ENCODE measurements at places on chromosomes 7 and 10.
A peak's percentile ranks its signal among the peaks of the same experiment; 100 is the strongest.

DNA sequence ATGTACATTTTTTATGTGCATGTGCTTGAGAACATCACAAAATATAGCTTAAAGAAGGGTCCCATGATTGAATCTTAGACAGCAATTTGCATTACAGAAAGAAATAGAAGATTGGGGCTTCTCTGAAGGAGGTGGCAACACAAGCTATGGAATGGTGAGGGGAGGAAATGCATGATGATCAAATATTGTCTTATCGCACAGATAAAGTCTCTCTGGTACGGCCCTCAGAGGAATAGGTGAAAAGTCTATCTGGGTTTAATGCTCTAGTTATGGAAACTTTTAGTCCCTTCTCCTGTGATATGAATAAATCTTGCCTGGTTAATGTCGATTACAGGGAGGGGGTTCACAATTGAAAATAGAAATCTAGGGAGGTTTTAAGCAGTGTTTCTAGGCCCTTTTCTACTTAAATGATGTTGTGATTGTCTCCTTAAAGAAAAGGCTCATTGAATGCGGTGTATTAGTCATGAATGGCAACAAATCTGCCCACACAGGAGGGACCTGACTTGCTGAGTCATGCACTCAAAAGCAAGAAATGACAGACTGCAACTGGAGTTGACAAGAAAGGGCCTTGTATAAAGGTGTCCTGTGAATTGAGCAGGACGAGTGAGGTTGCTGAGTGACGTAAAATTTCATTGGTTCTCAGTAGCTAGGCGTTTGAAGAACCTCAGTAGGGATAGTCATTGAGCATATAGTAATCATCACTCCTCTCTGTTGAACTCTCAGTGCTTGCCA lies 133.4 kb upstream of the CSTF2T start:
- DNase-seq: peak; percentile 71

GRCh38 chr7:52799817-52800216 lies 235.6 kb upstream of the POM121L12 start:
- DNase-seq: no peak

GRCh38 chr10:77890097-77890496 lies 36.5 kb downstream of the DLG5 start:
- no peak for DNase-seq

GRCh38 chr10:24313283-24313682 lies 104.3 kb downstream of the KIAA1217 start:
- DNase-seq: no peak

GRCh38 chr10:118720685-118721538 lies 33.9 kb downstream of the CACUL1 start:
- DNase-seq: peak; percentile 46

DNA sequence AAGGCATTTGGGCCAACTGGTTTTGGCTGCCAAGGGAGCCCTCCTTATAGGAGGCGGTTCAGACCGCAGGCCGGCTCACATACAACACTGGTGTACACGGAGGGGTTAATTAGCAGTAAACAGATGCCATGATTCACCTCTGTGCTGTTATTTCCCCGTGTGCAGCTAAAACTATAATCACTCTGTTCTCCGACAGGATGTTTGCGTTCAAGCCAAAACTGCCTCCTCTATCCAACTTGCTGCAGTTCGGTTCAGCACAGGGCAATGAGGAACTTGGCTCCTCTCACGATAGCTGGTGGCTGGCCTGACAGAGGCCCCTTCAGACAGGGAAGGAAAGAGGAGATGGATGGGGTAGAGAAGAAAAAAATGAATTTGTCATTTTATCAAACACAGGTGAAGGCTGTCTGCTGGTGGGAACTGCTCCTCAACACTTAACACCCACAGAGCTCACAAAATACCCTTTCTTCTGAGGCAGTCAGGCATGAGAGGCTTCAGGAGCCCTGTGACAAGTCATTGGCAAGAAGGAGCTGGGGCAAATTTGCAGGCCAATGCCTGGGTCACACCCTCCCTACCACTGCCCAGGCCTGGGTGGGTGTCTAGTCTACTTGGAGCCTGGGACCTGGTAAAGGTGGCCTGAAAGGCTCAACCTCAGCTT lies 24.0 kb downstream of the KCNMA1 start:
- no peak for DNase-seq

- DNase-seq: no peak
These were observed 133.7 kb upstream of the TNS3 start for GRCh38 chr7:47715631-47716068.

DNA sequence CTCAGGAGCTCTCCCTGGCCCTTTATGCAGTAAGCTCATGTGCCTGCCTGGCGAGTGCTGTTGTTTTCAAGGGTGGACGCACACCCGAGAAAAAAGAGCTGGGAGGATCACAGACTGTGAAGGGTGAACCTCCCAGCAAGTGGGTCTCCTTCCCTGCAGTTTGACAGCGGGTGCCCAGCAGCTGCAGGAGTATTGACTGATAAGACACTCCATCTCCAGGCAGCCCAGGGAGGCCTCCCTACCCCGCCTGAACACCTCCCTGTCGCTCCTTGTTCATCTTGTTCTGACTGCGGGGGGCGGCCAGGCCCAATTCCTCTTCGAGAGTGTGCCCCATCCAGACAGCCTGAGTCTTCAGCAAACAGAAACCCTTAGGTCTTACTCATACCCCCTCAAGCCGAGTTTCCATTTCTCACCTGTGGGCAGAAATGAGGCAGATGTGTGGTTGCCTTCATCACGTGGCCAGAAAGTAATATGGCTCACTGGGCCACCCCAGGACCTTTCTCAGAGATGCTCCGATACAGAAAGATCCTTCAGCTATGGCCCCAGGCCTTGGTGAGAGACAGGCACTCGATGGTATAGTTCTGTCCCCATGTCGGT lies 17.2 kb downstream of the MDH2 start:
- DNase-seq: no peak

DNA sequence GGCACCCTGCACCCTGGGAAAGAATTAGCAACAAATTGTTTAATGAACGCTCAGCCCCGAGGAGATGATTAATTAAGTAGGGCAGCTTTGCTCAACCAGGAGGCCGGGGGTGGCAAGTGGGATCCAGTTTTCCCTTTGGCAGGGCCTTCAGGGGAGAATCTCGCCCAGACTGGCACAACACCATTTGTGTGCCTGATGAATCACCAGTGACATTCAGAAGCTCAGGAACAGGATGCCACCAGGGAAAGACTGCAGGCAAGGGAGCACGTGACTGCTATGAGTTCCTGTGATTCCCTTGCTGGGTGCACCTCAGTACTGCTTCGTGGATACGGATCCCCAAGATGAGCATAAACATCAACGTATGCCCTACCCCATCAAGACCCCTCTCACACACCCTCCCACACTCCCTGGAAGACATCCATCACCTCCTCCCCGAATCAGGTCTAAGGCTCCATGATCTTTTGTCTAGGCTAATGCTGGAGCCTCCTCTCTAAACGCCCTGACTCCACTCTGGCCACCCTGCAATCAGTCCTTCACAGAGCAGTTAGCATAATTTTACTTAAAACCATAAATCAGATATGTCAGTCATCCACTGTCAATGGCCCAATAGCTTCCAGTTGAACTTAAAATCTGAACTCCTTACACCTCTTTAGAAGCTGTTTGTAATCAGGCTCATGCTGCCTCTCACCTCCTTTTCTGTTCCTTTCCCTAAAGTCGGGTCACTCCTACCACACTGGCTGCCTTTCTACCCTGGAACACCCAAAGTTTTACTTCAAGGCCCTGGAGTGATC lies 109.2 kb upstream of the AGK start:
- peak; percentile 19 for DNase-seq

DNA sequence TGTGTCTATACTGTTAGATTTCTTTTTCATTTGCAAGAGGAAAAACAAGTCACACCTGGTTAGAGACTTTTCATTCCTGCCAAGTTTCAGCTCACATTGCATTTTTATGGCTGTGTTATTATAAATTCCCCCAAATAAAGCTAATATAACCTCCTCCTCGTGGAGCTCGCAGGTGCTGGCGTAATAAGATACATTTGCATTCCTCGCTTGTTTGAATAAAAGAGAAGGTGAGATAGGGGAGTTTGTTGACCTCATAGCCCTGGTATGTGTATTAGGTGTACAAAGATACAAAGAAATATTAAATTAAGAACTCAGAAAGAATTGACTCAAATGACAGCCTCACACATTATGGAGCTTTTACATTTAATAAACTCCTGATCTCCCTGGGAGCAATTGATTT lies 257.7 kb upstream of the SP8 start:
- no peak for DNase-seq

DNA sequence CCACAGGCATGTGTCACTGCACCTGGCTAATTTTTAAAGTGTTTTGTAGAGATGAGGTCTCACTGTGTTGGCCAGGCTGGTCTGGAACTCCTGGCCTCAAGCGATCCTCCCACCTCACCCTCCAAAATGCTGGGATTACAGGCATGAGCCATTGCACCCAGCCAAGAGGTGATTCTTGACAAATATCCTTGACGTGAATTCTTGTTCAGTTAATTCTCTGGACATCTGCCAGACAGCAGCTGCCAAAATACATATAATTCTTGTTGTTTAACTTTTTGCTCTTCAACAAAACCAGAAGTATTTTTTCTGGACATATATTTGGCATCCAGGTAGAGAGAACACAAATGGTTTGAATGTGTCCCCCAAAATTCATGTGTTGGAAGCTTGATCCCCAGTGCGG lies 3.2 kb downstream of the ACADSB start:
- DNase-seq: peak; percentile 21

GRCh38 chr7:55233001-55233400 lies 132.1 kb upstream of the LANCL2 start:
- DNase-seq: no peak

DNA sequence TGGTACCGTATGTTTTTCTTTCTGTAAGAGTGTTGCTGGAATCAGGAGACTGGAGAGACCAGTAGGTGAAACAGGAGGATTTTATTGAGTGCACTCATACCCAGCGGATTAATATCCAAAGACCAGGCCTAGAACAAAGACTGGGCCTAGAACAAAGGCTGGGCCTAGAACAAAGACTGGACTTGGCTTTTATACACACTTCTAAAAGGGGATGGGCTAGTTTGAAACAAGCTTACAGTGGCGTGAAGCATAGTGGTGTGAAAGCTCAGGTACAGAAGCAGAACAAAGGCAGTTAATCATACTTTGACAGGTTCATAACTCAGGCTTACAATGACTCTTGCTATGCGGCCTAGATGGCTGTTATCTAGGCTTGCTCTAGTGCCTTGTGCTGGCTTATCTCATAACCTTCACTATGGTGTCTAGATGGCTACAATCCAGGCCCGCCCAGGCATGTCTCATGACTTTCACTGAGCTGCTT lies 67.7 kb downstream of the TRIM24 start:
- peak; percentile 32 for DNase-seq

- DNase-seq: no peak
These were observed 65.5 kb downstream of the CYP26A1 start for GRCh38 chr10:93139059-93139655.

All from LHCN-M2 (cell line).